DND-41 (cell line): ENCODE measurements at places on chromosomes 6 and 20.

- DNase-seq: no peak
These were observed 32.6 kb downstream of the SLC2A10 start for GRCh38 chr20:46741924-46742668.

- peak; percentile 62 for DNase-seq
These were observed 11.8 kb upstream of the GSTA1 start for GRCh38 chr6:52815167-52816092.

- DNase-seq: no peak
These were observed 19.4 kb upstream of the RCAN2 start for GRCh38 chr6:46510651-46511050.

GRCh38 chr6:18400831-18401446 is 13.8 kb downstream of the RNF144B start:
- DNase-seq: no peak

DNA sequence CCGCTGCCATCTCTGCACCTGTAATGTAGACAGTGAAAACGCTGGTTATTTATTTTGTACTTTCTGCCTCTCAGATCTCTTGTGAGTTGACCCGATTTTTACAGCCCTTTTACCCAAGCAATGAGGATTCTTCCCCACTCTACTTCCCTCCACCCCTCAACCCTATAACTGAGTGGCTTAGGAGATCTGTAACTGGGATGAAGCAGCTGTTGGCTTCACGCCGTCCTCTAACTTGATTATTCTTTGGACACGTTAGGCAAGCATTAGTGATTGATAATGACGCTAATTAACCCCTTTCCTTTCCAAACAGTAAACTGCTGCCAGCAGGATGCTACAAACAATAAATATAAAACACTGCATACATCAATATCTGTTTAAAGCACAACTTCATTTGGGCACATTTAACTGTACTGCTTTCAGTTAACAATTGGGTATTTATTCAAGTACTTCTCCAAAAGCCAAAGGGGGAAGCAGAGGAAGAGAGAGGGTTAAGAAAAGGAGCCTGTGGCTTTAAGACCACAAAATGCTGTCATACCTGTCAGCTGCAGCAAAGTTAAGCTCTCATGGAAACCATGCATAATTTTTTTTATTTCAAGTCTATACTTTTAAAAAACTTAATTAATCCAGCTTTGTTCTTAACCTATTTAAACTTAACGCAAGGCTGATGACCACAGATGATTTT is 21.2 kb downstream of the TFAP2A start:
- no peak for DNase-seq

- DNase-seq: no peak
These were observed 105.3 kb upstream of the KHDRBS2 start for GRCh38 chr6:62391358-62391757.

DNA sequence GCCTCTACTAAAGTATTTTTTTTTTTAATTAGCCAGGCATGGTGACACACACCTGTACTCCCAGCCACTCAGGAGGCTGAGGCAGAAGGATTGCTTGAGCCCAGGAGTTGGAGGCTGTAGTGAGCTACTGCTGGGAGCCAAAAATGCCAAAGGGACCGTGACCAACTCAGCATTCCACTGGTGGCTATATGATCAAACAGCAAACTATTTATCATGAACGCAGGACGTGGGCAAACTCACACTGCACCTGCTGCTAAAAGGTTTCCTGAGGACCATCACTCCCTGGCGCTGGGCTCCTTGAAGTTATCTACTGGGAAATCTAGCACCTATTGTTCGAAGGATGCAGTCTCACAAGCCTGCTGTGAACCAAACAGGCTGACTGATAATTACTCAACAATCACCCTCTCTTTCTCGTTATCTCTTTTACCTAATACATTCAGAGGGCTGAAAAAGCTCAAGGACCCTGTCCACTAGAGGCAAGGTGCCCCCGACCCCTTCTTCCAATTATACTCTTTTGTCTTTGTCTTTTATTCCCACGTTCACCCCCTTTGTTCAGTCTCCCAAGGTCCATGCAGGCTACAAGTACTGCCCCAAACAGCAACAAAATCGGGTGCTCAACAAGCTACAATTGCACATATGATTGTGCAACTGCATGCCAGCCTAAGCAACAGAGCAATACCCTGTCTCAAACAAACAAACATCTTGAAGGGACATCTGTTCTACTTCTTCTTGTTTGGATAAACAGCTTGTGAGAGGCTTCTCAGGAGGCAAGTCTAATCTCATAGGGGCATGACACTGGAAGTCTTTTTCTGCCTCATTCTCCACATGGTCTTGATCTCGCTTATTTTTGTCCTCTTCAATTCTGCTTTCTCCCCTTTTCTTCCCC is 47.7 kb upstream of the PLN start:
- DNase-seq: no peak

DNA sequence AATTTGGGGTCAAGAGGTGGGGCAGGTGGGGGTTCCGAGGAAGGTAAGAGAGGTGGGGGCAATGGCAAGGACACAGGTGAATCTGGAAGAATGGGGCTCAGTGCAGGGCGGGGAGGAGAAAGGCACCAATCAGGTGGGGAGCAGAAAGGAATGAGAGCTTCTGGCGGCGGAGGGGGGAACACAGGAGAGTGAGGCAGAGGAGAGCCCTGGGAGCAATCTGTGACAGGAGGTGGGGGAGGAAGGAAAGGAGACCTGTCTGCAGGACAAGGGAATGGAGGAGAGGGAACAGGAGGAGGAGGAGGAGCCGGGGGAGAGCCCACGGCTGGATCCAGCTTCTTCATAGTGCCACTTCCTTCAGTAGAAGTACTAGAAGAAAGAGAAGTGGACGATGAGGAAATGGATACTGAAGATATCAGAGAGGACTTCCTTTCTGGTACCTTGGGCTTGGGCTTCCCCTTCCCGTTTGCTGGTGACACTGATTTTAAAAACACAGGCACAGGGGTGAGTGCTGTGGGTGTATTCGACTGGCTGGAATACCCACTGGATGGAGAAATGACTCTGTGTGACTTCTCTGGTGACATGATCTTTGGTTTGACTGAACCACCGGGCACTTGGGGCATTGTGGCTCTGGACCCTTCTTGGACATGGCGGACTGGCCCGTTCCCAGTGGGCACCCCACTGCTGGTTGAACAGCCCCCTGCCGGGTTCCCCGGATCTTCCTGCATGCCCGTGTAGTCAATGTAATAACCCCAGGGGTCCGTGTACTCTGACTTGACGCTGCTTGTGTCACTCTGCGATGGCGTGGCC is 27.4 kb downstream of the HEBP2 start:
- no peak for DNase-seq

- no peak for DNase-seq
These were observed 41.8 kb upstream of the UBR2 start for GRCh38 chr6:42522036-42522435.

DNA sequence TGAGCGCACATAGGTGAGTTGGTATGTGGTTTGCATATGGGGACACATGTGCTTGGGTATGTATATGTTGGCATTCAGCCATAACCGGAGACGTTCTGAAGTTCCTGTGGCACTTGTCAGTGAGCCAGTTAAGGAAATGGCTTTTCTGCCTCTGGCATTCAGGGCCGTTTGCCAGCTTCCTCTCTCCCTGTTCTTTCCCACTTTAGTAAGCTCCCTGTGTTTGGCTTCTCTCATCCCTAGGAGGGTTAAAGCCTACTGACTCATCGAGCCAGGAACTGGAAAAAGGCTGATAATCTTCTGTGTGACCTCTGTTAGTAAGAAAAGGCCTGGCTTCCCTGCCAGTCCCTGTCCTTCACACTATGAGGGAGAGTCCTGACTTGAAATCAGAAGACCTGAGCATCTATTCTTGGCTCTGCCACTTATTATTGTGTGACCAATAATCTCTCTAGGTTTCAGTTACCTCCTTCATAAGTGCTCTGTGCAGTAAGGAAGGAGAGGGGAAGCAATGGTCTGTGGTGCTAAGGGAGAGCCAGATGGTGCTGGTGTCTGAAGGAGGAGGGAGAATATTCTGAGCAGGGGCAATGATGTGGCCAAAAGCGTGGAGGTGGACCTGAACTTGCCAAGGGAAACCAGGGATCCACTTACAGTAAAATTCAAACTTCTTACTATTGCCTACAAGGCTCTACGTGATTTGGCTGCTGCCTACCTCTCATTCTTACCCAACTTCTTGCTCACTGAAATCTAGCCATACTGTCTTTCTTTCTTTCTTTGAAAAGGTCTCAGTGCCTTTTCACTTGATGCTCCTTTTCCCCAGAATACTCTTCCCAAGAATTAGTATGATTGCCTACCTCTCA is 31.4 kb downstream of the ACSS2 start:
- DNase-seq: no peak

DNA sequence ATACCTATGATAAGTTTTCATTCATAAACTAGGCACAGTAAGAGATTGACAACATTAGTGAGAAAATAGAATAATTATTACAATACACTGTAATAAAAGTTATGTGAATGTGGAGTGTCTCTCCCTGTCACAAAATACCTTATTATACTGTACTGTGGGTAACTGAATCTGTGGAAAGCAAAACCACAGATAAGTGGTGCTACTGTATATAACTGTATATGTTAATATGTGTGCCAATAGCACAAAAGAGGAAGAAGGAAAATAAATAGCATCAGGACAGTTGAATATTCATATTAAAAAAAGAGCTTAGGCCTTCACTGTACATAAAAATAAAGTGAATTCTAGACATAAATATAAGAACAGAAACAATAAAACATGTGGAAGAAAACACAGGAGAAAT is 243.5 kb downstream of the CDKAL1 start:
- no peak for DNase-seq

GRCh38 chr6:129747588-129748112 is 37.7 kb upstream of the ARHGAP18 start:
- DNase-seq: no peak
